NCI-H460 (cell line): ENCODE measurements at places on chromosomes 4 and X.

- no peak for DNase-seq
These were observed 23.4 kb downstream of the ZFYVE28 start for GRCh38 chr4:2395038-2395437.

DNA sequence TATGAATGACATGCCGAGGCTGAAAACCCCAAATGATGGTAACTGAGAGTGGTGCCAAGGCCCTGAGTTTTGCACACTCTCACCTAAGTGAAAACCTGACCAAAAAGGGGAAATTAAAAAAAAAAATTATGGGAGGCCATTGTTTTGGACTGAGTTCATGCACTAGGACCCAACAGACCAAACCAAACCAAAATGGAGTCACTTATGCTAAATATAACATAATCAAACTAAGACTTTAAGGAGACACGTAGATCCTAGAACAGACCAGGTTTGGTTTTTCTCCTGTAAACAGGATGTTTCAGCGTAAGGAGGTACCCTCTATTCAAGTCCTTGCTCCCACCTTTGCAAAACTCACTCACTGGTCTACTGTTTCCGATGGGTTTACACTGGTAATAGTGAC lies 453.0 kb downstream of the INPP4B start:
- DNase-seq = no peak

DNA sequence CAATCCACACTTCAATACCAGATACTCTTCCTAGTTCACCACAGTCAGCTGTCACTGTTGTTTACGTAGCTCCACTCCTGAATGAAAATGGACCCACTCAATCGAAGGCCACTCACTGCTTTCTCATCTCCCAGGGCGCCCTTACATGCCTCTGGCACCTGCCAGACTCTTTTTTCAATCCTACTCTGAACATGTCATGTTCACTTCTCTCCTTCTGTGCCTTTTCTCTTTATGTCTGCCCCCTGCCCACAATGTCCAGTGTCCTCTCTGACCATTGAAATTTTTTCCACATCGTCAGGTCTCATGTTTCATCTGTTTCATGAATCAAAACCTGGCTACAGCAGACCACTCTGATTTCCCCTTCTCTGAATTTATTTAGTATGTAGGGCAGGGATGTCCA lies 1.3 kb upstream of the MGAT4D start:
- no peak for DNase-seq

DNA sequence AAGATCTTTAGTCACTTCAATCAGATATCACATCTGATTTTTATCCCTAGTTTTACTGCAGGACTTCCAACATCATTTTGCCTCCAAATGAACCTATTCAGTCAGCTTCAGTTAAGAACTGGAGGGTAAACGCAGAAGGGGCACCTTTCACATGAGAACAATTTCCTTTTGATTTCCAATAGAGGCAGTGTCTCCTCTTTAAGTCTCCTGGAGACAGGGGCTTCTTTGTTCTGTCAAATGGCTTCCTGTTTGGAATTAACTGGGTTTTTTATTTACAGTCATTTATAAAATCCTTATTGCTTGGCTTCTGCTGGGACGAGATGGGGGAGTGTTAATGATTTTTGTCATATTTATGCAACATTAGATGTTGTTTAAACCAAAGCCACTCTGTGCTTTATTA lies 164.0 kb downstream of the STK32B start:
- no peak for DNase-seq

DNA sequence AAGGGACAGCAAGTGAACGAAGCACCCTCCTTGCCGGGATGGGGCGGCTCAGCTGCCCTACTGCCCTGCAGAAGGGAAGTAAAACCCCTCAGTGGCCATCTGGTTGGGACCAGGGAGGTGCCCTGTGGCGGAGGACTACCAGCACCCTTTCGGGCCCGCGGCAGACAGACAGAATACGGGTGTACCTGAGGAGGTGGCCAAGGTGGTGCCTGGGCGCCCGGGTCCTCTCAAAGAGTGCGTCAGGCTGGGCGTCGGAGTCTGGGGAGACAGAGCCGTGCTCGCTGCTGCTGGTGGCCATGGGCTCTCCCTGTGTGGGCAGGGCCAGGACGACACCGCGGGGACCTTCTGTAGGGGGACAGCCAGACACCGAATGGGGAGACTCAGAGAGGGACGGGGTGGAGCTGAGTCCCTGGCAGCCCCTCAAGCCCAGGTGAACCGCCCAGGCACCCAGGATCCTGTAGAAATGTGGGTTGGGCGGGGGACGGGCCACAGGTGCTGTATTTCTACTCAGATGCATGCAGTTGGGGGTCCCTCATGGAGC lies 29.7 kb downstream of the PDHA1 start:
- no peak for DNase-seq

DNA sequence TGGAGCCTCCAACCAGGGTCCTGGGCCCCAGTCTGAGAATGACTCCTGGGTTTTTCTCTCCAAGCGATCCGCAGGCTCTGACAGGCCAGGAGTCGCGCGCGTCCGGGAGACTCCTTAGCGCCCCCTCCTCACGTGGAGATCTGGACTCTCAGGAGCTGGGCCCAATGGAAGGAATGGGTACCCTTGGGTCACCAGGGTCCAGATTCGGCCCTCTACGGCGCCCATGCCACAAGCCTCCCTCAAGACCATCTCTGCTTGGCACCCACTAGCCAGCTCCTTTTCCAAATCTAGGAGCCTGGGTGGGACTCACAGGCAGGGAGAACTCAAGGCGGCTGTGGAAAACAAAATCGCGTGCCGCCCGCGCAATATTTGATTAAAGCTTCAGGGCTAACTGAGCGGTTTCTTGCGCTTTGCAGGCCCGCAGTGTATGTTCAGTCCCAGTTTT lies 7.1 kb downstream of the HAND2 start:
- no peak for DNase-seq

DNA sequence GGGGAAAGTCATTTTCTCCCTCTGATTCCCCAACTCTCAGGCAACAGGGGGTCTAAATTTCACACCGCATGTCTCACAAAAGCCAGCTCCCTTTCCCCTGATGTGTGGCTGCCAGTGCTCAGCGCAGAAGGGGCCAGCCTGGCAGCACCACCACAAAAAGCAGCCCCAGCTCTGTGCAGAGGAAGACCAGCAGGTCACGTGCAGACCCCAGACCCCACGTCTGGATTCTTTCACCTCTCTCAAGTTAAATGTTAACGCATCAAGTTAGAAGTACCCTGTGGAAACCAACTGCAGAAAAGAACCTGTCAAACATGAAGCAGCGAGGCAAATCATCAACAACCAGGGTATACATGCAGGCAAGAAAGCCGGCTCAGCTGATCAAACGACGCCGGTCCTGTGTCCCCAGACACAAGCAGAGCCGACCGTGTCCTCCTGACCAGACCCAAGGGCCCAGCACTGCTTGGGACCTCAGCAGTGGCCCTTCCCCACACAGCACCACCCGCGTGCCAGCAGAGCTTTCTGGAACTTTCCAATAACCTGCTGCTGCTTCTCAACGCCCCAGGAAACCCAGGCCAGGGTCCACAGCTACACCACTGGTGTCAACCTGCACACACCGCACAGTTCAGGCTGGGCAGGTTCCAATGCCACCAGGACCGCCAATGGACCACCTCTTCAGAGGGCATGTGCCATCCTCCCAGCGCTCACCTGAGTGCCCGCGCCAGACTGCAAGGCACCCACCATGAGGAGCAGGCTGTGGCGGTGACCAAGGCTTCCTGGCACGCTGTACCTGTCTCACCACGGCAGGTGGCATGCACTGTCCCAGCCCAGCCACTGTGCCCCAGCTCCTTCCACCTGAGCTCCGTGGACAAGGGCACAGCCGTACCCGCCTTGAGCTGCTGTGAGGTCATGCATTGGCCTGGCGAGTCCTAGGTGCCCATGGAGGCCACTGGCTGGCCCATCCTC lies 4.0 kb downstream of the LRPAP1 start:
- no peak for DNase-seq
